ENCODE measurements at places on chromosomes 5 and 9.

- no peak for DNase-seq
Measured at GRCh38 chr5:168867241-168867640, 288.1 kb upstream of the PANK3 start.

GRCh38 chr5:107646418-107646817 is 24.3 kb downstream of the EFNA5 start:
- no peak for DNase-seq

DNA sequence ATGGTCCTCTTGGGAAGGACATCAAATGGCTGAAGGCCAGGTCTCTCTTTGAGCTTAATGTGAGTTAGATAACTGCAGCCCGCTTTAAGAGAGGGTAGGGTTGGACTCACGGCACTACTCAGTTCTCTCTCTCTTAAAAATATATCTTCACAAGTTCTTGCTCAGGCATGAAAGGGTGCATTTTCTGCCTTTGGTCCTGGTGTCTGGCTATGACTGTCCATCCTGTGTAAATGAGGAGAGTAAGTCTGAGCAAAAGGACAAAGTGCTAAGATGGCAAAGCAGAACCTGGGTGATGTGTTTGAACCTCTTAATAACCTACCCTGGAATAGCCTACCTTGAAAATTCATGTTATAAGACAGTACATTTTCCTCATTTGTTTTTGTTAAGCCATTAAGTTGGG is 293.4 kb downstream of the PDE4D start:
- no peak for DNase-seq

GRCh38 chr5:16485656-16486055 is 20.1 kb upstream of the ZNF622 start:
- DNase-seq = no peak

GRCh38 chr9:134291961-134292871 is 34.0 kb upstream of the RXRA start:
- no peak for DNase-seq

- no peak for DNase-seq
Measured at GRCh38 chr9:21961569-21961968, 32.6 kb downstream of the CDKN2A start.

DNA sequence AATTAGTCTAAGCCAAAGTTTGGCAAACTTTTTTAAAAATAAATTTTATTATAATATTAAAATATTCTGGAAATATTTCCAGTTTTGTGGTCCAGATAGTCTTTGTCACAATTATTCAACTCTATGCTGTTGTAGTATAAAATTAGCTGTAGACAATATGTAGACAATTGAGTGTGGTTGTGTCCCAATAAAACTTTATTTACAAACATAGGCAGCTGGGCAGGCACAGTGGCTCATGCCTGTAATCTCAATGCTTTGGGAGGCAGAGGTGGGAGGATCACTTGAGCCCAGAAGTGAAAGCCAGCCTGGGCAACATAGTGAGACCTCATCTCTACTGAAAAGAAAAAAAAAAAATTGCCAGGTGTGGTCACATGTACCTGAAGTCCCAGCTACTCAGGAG is 150.5 kb upstream of the EPB41L4A start:
- no peak for DNase-seq

- DNase-seq = no peak
Measured at GRCh38 chr9:4507306-4508130, 17.2 kb downstream of the SLC1A1 start.

DNA sequence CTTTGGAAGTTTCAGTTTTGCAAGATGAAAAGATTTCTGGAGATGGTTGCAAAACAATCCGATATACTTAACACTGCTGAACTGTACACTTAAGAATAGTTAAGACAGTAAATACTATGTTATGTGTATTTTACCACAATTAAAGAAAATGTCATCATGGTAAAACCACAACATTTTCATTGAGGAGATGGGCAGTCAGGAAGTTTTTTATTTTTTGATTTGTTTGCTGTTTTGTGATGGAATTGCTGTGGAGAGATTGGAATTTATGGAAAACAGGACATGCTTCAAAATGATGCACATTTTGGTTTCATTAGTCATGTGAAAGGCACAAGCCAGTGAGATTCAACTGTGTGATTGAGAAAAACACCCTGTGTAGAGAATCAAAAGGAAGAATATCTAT is 90.5 kb upstream of the AGXT2 start:
- DNase-seq = no peak

Measured in effector CD8-positive, alpha-beta T cell (primary cell).